ENCODE measurements at places on chromosomes 5 and 9. TPM values are rescaled to one million over a fixed set of nuclear protein-coding genes. Genes with fewer than 3 reads are reported as not detected.

The TAF11L10 gene
- not detected for total RNA-seq

The PLCXD3 gene
- total RNA-seq: 3.3 TPM

The BTNL3 gene
- total RNA-seq: not detected

The SLC45A2 gene
- 0.13 TPM for total RNA-seq

The PDLIM4 gene
- total RNA-seq: 77.6 TPM

The ADGRD2 gene
- total RNA-seq: not detected

The MED22 gene
- total RNA-seq: 17.7 TPM

- no peak for DNase-seq
Measured at GRCh38 chr9:114594136-114594535, 6.6 kb downstream of the ATP6V1G1 start.

GRCh38 chr5:112023766-112024165, 266.8 kb upstream of the NREP start:
- no peak for DNase-seq

- DNase-seq: no peak
Measured at GRCh38 chr5:169009123-169009522, 291.8 kb downstream of the SLIT3 start.

DNA sequence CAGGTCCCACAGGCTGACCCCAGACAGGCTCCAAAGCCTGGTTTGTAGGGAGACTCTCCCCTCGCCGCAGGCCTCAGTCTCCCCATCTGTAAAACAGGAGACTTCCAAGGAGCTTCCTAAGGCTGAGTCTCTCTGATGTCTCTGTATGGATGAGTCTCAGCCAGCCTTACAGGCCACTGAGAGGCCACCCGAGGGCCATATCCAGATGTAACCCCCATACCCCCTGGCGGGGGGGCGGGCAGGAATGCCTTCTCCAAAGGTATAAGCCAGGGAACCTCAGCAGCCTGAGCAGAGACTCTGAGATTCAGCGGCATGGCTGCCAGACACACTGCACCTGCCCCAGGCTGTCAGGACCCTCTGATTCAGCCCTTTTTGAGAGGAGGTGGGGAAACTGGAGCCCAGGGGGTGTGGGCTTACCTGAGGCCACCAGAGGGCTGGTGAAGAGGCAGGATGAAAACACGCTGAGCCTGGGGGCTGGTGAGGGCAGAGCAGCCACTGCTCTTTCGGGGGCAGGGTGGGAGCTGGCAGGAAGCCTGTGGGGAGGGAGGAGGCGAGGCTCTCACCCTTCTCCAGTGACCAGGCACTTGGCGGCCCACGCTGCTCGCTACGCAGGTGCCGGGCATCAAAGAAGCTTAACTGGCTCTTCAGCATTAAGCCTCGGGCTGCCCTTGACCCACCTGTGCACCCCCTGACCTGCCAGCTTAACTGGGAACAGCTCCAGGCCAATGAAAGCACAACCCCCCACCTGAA, 5.5 kb upstream of the SUSD3 start:
- no peak for DNase-seq

- DNase-seq: no peak
Measured at GRCh38 chr9:97413462-97413861, 1.6 kb downstream of the TDRD7 start.

GRCh38 chr9:21750021-21750735, 52.3 kb upstream of the MTAP start:
- no peak for DNase-seq

DNA sequence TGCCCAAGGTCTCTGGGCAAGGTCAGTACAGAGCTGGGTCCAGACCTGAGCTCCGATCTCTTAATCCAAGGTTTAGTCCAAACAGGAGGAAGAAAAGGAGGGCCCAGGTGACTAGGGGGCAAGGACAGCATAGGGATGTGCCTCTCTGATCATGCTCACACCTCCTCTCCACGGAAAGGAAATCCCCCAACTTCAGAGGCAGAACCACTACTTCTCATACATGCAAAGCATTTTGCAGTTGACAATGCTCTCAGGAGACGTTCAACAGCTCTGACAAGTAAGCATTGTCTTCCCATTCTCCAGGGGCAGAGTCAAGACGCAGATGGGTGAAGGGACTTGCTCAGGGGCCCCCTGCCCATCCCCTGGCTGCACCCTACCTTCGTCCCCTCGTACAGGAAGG, 8.7 kb upstream of the CORO2A start:
- DNase-seq: no peak

GRCh38 chr5:36692791-36693763, 86.7 kb downstream of the SLC1A3 start:
- DNase-seq: no peak

GRCh38 chr9:81814794-81815464, 113.3 kb upstream of the SPATA31D4 start:
- DNase-seq: no peak

DNA sequence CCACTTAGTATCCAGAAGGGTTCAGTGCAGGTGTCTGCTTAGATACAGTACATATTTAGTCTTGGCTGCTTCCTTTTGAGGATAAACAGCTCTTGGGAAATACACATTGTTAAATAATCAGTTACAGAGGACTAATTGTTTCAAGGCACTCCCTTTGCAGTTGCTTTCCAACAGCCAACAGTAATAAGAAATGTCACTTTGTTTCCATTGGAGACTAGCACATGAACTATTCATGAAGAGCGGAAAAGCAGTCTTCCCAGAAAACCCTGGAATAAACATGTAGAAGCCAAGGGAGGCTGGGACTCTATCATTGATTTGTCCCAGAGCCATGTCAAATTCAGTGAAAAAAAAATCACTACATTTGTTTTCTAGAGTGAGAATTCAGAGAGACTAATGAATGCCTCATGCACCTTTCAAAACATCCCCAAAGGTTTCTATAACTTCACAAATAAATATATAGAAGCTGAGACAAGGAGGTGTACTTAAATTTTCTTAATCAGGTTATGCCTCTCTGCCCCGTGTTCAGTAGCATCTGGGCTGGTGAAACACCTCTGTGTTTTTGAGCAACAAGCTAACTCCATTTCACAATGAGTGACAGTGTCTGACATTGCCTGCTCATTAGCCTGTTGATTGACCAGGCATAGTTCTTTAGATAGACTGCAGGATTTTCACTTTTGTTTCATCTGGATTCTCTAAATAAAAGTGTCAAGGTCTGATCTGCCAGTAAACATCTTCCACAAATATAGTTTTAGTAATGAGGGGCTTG, 271.5 kb downstream of the ARRDC3 start:
- DNase-seq: no peak

GRCh38 chr5:72921886-72922285, 34.0 kb upstream of the FCHO2 start:
- no peak for DNase-seq

GRCh38 chr9:78685471-78685870, 388.5 kb downstream of the PSAT1 start:
- DNase-seq: no peak

- DNase-seq: no peak
Measured at GRCh38 chr5:54902791-54903473, 82.5 kb downstream of the ESM1 start.

DNA sequence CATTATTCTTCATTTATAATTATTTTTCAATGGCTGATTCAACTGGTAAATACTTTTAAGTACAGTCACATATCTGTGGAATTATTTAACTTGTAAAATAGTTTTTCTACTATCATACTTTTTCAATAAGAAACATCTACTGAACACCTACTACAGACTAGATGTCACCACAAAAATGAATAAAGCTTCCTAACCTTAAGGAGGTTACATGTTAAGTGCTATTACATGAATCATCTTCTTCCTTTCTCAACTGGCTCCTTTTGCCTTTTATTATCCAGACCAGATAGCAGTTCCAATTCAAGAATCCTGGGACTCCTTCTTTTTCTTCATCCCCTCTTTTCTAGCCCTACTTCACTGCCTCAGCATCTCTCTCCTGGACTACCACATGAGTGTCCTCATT, 4.7 kb downstream of the PGGT1B start:
- no peak for DNase-seq

DNA sequence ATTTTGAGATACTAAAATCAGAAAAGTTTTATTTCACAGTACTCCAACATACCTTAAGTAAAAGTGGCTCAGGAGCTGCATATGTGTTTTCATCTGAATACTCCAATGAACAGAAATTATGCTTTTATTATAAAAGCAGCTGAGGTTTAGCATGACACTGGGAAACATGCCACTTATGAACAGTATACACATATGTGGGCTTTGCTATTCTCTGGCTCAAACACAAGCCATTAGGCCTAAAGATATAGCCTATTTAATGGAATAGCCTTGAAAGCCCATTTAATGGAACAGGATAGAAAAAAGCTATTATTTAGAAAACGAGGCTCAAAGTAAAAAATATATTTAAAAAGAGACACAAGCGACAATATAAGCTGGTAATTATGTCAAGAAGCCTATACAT, 74.1 kb downstream of the SLC38A9 start:
- no peak for DNase-seq

- no peak for DNase-seq
Measured at GRCh38 chr5:169422087-169422486, 121.1 kb upstream of the SLIT3 start.

DNA sequence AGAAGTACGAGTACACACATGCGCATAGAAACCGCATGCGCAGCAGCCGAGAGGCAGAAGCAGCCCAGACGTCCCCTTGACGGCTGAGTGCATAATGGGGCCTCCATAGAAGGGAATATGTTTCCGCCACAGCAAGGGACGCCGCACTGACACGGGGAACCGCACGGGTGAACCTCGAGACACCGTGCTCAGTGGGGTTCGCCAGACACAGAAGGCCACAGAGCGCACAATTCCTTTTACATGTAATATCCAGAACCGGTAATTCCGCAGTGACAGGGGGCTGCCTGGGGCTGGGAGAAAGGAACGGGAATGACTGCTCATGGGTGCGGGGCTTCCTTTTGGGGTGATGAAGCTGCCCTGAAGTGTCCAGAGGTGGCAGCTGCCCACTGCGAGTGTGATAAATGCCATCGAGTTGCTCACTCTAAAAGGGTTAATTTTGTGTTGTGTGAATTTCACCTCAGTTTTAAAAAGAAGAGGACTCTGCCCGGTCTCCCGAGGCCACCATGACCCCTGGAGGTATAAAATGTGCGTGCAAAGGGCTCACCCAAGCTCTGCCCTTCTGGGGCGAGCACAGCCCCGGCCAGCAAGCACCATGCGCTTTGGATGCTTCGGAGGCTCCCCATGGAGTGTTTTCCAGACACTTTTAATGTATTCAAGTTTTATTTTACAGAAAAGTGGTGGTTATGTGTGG, 29.7 kb downstream of the MRPL36 start:
- no peak for DNase-seq

- no peak for DNase-seq
Measured at GRCh38 chr5:31846934-31847333, 208.0 kb downstream of the PDZD2 start.

- no peak for DNase-seq
Measured at GRCh38 chr9:75105019-75105540, 16.8 kb downstream of the OSTF1 start.

GRCh38 chr5:146409054-146409671, 38.0 kb upstream of the TCERG1 start:
- no peak for DNase-seq

GRCh38 chr5:1139331-1140170, 27.7 kb upstream of the SLC12A7 start:
- no peak for DNase-seq

- DNase-seq: no peak
Measured at GRCh38 chr9:117938086-117938485, 233.9 kb downstream of the TLR4 start.

Measured in pulmonary artery endothelial cell (primary cell).